ENCODE measurements at places on chromosomes 4 and X.

DNA sequence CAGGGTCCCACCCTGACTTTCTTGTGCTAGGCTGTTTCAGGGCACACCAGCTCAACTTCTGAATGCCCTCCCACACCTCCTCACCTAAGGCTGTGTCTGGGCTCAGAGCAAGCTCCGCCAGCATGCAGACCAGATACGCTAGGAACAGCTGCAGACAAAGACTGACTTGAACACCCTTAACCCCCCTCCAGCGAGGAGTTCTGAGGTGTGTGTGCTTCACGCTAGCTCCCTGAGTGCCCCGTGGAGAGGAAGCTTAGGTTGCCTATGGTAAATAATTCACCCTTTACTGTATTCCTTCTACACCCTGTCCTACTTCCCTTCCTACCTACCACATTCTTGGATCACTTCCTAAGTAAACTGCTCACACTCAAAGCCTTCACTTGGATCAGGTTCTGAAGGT, 115.0 kb downstream of the VCX3B start:
- DNase-seq, result no peak

DNA sequence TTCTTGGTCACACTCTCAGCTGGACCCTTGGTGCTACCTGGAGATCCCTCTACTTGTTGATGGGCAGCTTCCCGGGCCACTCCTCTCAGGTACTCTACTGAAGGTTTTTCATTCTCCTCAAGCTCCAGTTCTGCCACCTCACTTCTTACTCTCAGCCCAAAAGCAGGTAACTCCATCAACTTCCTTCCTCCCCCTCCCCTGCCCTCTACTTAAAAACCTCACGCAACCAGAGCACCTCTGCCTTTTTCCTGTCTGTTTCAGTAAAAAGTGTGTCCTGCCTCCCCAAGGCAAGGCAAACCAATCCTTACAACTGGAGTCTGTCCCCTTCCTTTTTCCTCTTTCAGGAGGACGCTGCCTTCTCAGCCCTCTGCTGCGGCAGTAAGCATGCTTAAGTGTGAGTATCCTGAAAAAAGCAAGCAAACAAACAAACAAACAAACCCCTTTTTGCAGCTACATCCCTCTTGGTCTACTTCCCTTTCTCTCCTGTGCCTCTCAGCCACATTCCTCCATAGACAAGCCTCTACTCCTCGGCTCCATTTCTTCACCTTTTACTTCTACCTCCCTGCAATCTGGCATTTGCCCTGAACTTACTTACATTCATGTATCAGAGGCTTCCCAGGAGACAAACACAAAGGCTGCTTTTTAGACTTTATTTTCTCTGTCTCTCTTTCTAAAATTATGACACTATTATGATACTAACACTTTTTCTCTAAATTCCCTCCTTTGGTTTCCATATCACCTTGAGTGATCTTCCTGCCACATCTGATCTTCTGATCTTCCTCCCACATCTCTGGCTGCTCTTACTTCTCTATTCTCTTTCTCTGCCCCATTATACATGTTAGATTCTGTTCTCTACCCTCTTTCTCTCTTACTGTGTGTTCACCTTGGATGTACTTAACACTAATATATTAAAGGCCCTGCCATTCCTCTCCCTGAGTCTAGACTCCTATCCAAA, 5.4 kb downstream of the ALPK1 start:
- no peak for DNase-seq

DNA sequence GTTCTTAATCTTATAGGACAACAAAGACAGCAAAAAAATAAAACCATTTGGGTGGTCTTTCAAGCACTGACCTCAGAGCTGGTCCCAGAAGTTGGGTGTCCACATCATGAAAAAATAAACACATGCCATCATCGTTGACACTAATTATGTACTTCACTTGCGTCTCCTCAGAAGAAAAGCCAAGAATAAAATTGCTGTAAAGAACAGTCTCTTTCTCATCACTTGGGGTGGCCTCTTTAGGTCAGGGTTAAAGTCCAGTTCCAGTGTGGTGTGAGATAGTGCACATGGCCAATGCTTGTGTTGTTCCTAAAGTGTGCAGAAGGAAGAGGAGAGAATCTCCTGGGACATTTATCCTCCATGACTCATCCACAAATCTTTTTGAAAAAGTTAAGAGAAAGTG, 49.5 kb upstream of the IBSP start:
- DNase-seq, result no peak

GRCh38 chr4:10958226-10958856, 273.8 kb upstream of the CLNK start:
- no peak for DNase-seq

- DNase-seq, result no peak
Observed at GRCh38 chrX:18676470-18676869, 4.6 kb upstream of the RS1 start.

DNA sequence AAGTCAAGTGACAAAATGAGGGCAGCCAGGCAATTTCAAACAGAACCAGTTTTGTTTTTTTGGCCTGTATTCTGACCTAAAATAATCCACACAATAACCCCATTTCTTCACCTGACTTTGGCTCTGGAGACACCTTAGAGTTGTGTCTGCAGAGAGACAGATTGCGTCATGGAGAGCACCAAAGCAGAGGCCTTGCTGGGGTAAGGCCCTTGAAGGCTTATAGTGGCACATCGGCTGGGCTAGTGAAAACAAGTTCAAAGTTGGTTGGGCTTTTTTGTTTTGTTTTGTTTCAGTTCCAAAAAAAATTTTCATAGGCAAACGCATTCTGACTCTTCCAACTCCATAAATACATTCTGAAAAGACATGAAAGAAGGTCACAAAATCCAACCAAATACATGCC, 34.4 kb downstream of the PARM1 start:
- DNase-seq, result no peak

GRCh38 chr4:105061136-105061696, 85.5 kb upstream of the TET2 start:
- no peak for DNase-seq

GRCh38 chr4:90069151-90069550, 58.0 kb upstream of the CCSER1 start:
- no peak for DNase-seq

GRCh38 chr4:95985051-95985450, 145.2 kb downstream of the PDHA2 start:
- DNase-seq, result no peak
